ENCODE measurements at places on chromosomes 12 and 14.

- DNase-seq: no peak
Measured at GRCh38 chr12:81077686-81078441, at the start of gene ACSS3. Gene ACSS3 (plus strand): TSS chr12:81078079. CDS start chr12:81078121, 42 bp downstream.

GRCh38 chr12:110234755-110235154 is 46.3 kb upstream of the ATP2A2 start:
- DNase-seq: no peak

GRCh38 chr12:51971679-51972421 is 20.4 kb downstream of the ACVR1B start:
- DNase-seq: no peak

DNA sequence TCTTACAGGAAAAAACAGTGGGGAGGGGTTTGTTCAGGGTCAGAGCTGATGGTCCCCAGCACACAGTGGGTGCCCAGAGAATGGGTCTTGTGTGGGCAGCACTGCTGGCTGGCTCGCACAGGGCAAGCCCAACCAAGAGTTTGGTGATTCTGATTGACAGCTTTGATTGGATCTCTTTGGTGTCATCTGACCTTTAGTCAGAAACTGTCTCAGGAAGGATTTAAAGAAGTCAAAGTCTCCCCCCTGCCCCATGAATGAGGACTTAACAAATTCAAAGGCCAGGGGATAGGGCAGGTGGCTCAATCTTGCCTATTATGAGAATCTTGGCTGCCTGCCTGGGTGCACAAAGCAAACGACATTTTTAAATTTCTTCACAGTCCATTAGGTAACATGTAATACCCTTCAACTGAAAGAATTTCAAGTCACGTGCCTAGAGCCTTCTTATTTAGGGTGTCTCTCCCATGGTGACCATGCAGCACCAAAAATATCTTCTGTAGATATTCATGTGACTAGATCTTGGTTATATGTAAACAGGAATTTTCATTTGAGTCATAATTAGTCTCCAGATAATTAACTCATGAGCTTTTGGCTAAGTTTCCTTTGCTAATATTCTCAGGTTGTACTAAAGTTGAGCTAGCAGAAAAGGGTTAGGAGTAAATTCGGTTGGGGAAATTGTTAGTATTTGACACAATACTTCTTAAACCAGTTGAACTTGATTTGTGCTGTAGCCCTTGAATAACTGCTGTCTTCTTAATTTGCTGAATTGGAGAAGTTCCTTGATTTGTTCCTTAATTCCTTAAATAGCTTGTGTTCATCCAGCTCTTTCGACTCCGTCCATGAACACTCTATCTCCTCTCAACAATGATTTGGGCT is 54.5 kb upstream of the HECTD1 start:
- peak; percentile 37 for DNase-seq

GRCh38 chr12:65490250-65490649 is 211.8 kb downstream of the MSRB3 start:
- no peak for DNase-seq
